Stimulated activated CD4-positive, alpha-beta T cell treated with anti-CD3 and anti-CD28 coated beads, Interleukin-12 subunit alpha, Interleukin-12 subunit beta, amount 100 ng/mL, for 4 hours (primary cell): ENCODE measurements at places on chromosomes 6 and 20.

DNA sequence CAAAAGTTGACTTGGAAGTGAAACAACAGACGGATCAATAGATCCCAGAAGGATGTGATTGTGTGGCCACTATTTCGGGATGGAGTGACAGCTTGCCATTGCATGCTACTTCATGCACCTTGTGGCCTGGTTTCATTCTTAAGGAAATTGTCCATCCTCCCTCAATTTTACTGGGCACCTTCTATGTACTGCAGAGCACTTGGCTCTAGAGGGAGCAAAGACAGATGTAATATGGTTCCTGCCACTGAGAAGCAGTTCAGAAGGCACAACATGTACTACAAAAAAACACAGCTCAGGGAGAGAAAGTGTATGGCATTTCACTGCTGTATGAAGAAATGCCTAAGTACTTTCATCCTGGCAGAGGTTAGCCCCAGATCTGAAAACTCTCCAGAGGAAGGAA lies 91.9 kb downstream of the FOXA2 start:
- no peak for DNase-seq

- DNase-seq: no peak
Measured at GRCh38 chr6:128655978-128656498, 135.6 kb upstream of the PTPRK start.

DNA sequence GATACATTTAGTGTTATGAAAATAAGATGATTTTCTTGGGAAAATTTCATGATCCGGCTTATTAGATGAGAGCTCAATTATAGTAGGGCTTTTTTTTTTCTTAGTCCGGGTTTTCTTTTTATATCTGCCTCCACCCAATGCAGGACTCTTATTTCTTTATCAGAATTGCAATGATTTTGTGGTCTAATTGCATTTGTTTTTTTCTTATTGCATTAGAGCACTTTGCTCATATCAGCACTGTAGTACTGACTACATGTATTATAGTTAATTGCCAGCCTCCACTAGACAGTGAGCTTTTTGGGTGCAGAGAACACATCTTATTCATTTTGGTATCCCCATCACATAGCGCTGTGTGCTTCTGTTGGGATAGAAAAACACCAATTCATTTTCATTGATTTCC lies 50.0 kb downstream of the FBXO5 start:
- DNase-seq: no peak

- DNase-seq: no peak
Measured at GRCh38 chr20:1381753-1382591, 10.9 kb downstream of the FKBP1A start.

- no peak for DNase-seq
Measured at GRCh38 chr20:10501402-10501801, 66.3 kb downstream of the SLX4IP start.

GRCh38 chr6:151409260-151409659 lies 17.9 kb upstream of the ZBTB2 start:
- no peak for DNase-seq

DNA sequence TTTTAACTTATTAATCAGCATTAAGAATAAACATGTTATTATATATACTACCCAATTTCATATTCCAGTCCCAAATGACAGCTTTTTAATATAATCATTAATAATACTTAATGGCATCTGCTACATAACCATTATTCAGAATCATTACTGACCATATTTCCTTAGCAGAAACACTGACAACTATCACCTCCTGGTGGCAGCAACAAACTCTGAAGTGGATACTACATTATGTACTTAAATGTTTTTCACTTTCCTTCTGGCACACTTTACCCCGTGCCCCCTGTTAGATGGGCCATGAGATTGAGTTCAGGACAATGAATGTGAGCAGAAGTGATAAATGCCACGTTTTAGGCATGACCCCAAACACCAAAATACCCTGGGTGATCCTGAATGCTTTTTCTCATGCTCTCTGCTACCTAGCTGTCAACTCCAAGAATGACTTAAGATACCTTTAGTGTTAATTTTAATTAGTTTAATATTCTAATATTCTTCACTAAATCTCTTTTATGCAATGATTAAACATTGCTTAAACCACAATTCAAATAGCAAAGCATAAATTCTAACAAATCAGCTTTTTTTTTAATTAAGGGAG lies 77.1 kb downstream of the LMBRD1 start:
- no peak for DNase-seq
